ENCODE measurements at places on chromosomes 3 and 15. TPM values are rescaled to one million over a fixed set of nuclear protein-coding genes. Genes with fewer than 3 reads are reported as not detected.

Gene ROPN1
- total RNA-seq = not detected

Gene MON1A
- total RNA-seq = 5.4 TPM

Gene MUC4
- total RNA-seq = not detected

Gene SEMA3F
- total RNA-seq = not detected

DNA sequence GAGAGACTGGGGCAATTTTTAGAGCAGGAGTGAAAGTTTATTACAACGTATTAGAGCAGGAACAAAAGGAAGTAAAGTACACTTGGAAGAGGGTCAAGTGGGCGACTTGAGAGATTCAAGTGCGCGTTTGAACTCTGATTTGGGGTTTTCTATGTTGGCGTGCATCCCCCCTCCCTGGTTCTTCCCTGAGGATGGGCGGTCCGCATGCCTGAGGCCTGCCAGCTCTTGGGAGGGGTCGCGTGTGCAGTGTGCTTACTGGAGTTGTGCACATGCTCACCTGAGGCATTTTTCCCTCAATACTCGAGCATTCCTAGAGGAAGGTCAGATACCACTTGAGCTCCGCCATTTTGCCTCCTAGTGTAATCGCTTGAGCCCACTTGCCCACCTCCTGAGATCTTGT lies 10.4 kb upstream of the CHAC1 start:
- H3K36me3 ChIP-seq = no peaks in the 10 kb centered on the region
- DNase-seq = no peak
- H3K4me3 ChIP-seq = peak overlapping the region; percentile 82

- H3K27me3 ChIP-seq = peaks cover 8% of the 10 kb centered on the region
- DNase-seq = no peak
- no peaks in the 10 kb centered on the region for H3K36me3 ChIP-seq
- no peaks in the 10 kb centered on the region for H3K4me1 ChIP-seq
Observed at GRCh38 chr3:53376679-53377078, 29.3 kb upstream of the DCP1A start.

DNA sequence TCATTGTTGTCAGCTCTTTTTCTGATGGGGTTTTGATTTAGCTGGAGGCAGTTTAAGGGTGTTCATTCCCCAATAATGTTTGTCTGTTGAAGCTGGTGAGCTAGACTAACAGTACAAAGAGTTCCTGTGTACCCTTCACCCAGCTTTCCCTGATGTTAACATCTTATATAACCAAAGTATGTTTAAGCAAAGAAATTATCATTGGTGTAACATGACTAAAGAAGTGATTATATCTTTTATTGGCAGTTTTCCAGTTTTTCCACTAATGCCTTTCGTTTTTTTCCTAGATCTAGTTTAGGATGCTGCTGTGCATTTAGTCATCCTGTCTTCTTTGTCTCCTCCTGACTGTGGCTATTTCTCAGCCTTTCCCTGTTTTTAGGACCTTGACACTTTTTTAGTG lies 165.6 kb downstream of the LPP start:
- no peak overlapping the region for H3K4me3 ChIP-seq
- H3K27ac ChIP-seq = no peak overlapping the region
- no peak for DNase-seq
- H3K36me3 ChIP-seq = no peaks in the 10 kb centered on the region
- H3K27me3 ChIP-seq = no peaks in the 10 kb centered on the region

DNA sequence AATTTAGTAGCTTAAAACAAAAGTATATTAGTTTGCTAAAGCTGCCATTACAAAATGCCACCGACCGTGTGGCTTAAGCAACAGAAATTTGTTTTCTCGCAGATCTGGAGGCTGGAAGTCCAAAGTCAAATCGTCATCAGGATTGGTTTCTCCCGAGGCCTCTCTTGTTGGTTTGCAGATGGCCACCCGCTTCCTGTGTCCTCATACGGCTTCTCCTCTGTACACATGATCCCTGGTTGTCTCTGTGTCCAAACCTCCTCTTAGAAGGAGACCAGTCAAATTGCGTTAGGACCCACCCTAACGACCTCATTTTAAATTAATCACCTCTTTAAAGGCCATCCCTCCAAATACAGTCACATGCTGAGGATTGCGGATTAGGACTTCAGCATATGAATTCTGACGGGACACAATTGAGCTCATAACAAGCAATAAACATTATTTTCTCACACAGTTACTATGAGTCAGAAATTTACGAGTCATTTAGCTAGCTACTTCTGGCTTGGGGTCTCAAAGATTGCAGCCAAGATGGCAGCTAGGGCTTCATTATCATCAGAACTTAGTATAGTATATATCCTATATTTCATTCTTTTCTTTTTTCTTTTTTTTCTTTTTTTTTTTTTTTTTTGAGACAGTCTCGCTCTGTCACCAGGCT lies 58.4 kb downstream of the RPL39L start:
- DNase-seq = no peak
- peaks cover 11% of the 10 kb centered on the region for H3K4me1 ChIP-seq
- H3K36me3 ChIP-seq = peaks cover 17% of the 10 kb centered on the region
- no peaks in the 10 kb centered on the region for H3K27me3 ChIP-seq
- no peak overlapping the region for H3K27ac ChIP-seq

GRCh38 chr15:35740761-35741160 lies 194.8 kb upstream of the DPH6 start:
- no peak for DNase-seq
- H3K4me1 ChIP-seq = no peaks in the 10 kb centered on the region
- H3K4me3 ChIP-seq = no peak overlapping the region
- peaks cover 13% of the 10 kb centered on the region for H3K27me3 ChIP-seq

- H3K27ac ChIP-seq = no peak overlapping the region
- H3K27me3 ChIP-seq = no peaks in the 10 kb centered on the region
- H3K4me1 ChIP-seq = peaks cover 33% of the 10 kb centered on the region
- H3K4me3 ChIP-seq = no peak overlapping the region
Observed at GRCh38 chr3:171192176-171192854, 165.8 kb upstream of the SLC2A2 start.

DNA sequence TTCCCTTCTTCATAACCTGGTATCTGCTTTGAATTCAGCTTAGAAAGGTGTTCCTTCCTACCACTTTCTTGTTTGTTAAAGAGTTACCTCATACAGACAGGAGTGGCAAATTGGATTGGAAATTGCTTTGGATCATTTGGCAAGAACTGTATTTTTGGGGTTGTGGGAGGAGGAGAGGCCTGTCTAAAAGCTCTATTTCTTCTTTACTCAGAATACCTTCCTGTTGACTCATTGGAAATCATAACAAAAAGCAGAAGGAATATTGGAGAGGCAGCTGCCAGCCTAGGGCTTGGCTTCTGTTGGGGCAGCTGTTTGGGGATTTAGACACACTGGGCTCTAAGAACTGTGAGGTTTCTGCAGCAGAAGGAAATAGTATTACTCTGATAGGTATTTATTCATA lies 14.2 kb downstream of the IQGAP1 start:
- no peak for DNase-seq
- H3K4me3 ChIP-seq = no peak overlapping the region
- H3K4me1 ChIP-seq = peaks cover 65% of the 10 kb centered on the region

GRCh38 chr3:33768578-33769330 lies 29.7 kb upstream of the PDCD6IP start:
- no peaks in the 10 kb centered on the region for H3K27me3 ChIP-seq
- H3K4me1 ChIP-seq = no peaks in the 10 kb centered on the region
- H3K4me3 ChIP-seq = no peak overlapping the region
- H3K36me3 ChIP-seq = no peaks in the 10 kb centered on the region

DNA sequence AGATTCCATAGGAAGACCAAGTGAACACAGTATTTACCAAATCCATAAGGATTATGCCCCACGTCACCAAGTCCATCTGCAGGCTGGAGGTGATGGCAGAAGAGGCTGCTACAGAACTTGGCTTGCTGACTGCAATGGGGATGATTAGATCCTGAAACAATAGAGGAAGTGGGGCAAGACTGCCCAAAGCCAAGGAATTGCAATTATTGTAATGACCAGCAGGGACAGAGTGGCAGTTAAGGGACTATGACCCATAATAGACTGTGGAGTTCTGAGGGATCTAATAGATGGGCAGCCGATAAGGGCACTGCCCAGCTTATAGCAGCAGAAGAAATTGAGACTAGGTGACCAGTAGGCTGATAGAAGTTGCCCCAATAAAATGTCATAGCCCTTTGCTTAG lies 108.4 kb downstream of the MINAR1 start:
- no peaks in the 10 kb centered on the region for H3K4me1 ChIP-seq
- H3K27me3 ChIP-seq = peaks cover 5% of the 10 kb centered on the region
- DNase-seq = no peak
- no peak overlapping the region for H3K27ac ChIP-seq
- no peaks in the 10 kb centered on the region for H3K36me3 ChIP-seq
- H3K4me3 ChIP-seq = no peak overlapping the region

DNA sequence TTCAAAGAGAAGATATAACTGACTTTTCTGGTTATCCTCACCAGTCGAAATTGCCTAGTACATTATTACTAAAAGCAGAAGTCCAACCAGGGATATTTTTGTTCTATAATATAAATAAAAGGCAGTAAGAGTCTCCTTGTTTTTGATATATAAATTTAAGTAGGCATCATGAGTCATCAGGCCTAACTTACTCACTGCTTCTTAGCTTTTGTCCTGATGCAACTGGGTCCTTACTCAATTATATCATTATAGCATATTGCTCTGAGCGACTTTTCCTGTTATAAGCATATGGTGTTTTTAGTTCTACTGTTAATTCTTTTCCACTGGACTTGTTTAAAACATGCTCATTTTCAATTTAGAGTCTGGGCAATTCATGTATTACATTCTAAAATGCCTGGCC lies 910.1 kb downstream of the MCTP2 start:
- no peak overlapping the region for H3K4me3 ChIP-seq
- no peaks in the 10 kb centered on the region for H3K36me3 ChIP-seq
- no peak overlapping the region for H3K27ac ChIP-seq
- DNase-seq = no peak

- peaks cover 11% of the 10 kb centered on the region for H3K4me1 ChIP-seq
- no peaks in the 10 kb centered on the region for H3K27me3 ChIP-seq
- peak overlapping the region; percentile 87 for H3K27ac ChIP-seq
- H3K36me3 ChIP-seq = no peaks in the 10 kb centered on the region
- H3K4me3 ChIP-seq = peak overlapping the region; percentile 79
Observed at GRCh38 chr3:197456261-197457091, 99.3 kb downstream of the BDH1 start.

DNA sequence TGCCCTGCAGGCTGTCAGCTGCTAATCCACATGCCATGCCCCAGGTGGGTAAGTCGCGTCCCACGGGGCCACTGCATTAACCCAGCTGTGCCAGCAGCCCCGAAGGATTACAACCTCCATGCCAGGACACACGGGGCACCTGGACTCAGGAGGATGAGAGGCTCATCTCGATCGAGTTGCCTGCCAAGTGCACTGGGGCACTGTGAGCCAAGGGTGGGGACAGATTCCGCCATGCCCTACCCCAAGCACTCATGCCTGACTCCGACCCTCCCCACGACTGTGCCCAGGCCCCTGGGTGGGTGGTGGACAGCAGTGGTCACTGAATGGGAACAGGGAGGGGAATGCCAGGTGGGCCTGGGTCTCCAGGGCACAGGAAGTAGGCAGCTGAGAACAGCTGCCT lies 20.7 kb upstream of the SNRPA1 start:
- H3K27ac ChIP-seq = no peak overlapping the region
- H3K4me3 ChIP-seq = no peak overlapping the region
- no peaks in the 10 kb centered on the region for H3K36me3 ChIP-seq
- H3K27me3 ChIP-seq = no peaks in the 10 kb centered on the region
- peaks cover 6% of the 10 kb centered on the region for H3K4me1 ChIP-seq

DNA sequence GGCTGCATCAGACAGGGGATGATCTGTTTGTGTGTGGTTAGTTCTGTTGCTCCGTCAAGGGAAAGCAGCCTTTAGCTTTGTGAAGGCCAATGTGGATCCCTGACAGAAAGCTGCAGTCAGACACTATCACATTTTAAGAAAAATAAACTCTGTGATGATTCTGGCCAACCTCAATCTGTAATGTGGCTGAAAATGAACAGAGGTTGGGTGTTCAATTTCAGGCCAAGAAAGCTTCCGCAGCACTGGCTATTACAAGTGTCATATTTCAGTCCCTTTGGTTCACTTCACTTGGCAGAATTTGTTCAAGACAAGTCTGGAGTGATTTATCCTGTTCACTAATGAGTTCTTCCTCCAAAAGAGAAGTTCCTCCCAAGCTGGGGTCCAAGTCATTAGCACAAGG lies 571.8 kb upstream of the IL12A start:
- no peak overlapping the region for H3K4me3 ChIP-seq
- H3K27me3 ChIP-seq = no peaks in the 10 kb centered on the region
- H3K4me1 ChIP-seq = no peaks in the 10 kb centered on the region
- DNase-seq = no peak

GRCh38 chr15:52183562-52184173 lies 7.5 kb downstream of the GNB5 start:
- no peaks in the 10 kb centered on the region for H3K36me3 ChIP-seq
- peak; percentile 56 for DNase-seq
- H3K27ac ChIP-seq = no peak overlapping the region
- no peaks in the 10 kb centered on the region for H3K27me3 ChIP-seq
- peaks cover 10% of the 10 kb centered on the region for H3K4me1 ChIP-seq
- H3K4me3 ChIP-seq = no peak overlapping the region

DNA sequence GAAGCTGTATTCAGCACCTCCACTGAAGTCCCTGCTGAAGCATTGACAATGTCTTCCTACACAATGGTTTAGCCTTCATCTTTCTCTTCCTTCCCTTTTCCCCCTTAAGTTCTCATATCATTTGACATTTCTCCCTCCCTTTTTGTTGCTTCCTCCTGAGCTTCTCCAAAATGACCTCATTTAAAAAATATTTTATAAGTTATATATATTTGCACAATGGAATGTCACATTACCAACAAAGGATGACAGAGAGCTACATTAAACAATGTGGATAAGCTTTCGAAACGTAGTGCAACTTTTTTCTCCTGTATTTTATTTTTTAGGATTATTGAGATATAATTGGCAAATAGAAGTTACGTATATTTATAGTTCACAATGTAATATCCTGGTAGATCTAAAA lies 13.2 kb upstream of the DLG1 start:
- H3K27me3 ChIP-seq = no peaks in the 10 kb centered on the region
- no peak overlapping the region for H3K27ac ChIP-seq
- H3K4me3 ChIP-seq = no peak overlapping the region

DNA sequence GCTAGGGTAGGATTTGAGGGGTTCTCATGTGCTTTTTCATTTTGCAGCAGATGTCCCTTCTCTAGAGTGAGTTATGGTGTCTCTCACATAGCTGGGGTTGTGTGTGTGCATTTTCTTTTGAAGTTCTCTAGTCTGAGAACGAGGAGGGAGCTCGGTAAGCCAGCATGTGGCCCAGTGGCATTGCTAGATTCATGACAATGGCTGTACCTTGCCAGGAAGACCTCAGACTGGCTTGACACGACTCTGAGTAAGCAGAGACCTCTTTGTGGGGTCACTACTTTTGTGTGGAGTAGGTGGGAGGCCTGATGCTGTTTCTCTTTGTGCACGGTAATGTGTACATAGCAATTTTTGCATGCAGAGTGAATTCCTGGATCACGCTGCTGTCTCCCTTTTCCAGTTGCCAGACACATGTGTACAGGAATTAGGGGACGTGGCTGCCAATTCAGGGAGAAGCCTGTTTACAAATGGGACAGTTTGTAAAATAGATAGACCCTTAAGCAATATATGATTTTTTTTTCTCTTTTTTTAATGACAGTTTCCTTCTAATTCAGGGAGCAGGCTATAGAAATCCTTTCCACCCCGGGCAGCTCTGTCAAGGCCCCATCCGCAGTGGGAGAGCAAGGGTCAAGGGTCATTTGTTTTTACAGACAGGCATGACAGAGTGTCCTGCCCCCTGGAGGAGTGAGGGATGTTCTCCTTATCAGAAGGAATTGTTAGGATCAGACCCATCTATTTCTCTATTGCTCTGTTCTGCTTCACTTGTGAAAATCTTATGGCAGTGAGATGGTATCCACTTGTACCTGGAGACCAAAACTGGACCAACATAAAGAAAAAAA lies 4.6 kb downstream of the CACNA1D start:
- H3K27me3 ChIP-seq = peaks cover 41% of the 10 kb centered on the region
- peaks cover 7% of the 10 kb centered on the region for H3K4me1 ChIP-seq
- H3K36me3 ChIP-seq = no peaks in the 10 kb centered on the region
- no peak overlapping the region for H3K4me3 ChIP-seq

- no peaks in the 10 kb centered on the region for H3K4me1 ChIP-seq
- peaks cover 2% of the 10 kb centered on the region for H3K36me3 ChIP-seq
- no peak overlapping the region for H3K4me3 ChIP-seq
- H3K27ac ChIP-seq = no peak overlapping the region
Observed at GRCh38 chr15:25492315-25492714, 53.5 kb upstream of the UBE3A start.
